ENCODE measurements at places on chromosomes 1 and 21. TPM values are rescaled to one million over a fixed set of nuclear protein-coding genes. Genes with fewer than 3 reads are reported as not detected.

The CELF3 gene
- polyA plus RNA-seq: not detected

The FASLG gene
- polyA plus RNA-seq: not detected

The LRRC53 gene
- polyA plus RNA-seq: not detected

The GNPAT gene
- polyA plus RNA-seq: 26.6 TPM

The TEX38 gene
- polyA plus RNA-seq: not detected

The TEKT2 gene
- polyA plus RNA-seq: 0.28 TPM

Data from foreskin keratinocyte (primary cell).